NCI-H2081 treated with DMSO at 0.1 percent for 48 hours (cell line): ENCODE measurements at places on chromosomes 3 and 15.

- no peak for DNase-seq
These were observed 508.9 kb upstream of the ADAMTS9 start for GRCh38 chr3:65196663-65197062.

DNA sequence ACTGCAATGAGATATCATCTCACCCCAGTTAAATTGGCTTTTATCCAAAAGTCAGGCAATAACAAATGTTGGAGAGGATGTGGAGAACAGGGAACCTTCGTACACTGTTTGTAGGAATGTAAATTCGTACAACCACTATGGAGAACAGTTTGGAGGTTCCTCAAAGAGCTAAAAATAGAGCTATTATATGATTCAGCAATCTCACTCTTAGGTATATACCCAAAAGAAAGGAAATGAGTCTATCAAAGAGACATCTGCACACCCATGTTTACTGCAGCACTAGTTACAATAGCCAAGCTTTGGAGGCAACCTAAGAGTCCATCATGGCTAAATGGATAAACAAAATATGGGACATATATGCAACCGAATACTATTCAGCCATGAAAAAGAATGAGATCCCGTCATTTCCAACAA, 68.0 kb upstream of the HES1 start:
- no peak for DNase-seq

GRCh38 chr15:96070636-96071035, 259.9 kb upstream of the NR2F2 start:
- no peak for DNase-seq

- DNase-seq: no peak
These were observed 654.4 kb upstream of the ADAMTS9 start for GRCh38 chr3:65342084-65342683.

- no peak for DNase-seq
These were observed 390 bp upstream of the TLE3 start for GRCh38 chr15:70098153-70098460.

DNA sequence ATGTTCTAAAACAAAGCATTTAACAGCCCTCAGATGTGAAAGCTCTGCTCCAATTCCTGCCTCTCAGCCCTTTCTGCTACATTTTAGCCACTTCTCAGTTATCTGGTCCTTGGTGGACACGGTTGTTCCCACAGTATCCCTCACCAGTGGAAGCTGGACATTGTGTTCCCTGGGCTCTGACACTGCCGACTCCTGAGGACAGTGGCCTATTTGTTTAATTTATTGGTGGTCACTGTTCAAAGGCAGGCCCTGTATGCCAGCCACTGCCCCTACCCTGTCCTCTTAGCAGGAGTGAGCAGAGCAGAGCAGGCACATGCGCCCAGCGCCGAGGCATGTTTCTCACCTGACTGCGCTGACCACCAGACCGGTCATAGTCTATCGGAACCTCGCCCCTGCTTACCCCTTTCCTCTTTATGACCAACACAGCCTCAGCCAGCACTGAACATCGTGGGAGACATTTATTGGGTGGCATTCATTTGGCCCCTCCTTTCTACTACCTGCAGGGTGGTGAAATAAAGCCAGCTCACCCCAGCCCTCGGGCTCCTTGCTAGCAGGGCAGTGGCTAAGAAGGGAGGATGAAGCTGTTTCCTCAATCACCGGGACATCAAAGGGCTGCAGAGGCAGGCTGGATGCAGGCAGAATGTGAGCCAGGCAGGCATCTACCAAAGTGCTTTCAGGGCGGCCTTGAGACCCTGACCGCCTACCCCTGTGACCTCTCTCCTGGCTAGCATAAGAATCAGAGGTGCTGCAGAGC, 54.3 kb upstream of the HACD2 start:
- no peak for DNase-seq

GRCh38 chr15:29470311-29470710, 200.7 kb upstream of the NSMCE3 start:
- no peak for DNase-seq
